ENCODE measurements at places on chromosomes 11 and 22.

DNA sequence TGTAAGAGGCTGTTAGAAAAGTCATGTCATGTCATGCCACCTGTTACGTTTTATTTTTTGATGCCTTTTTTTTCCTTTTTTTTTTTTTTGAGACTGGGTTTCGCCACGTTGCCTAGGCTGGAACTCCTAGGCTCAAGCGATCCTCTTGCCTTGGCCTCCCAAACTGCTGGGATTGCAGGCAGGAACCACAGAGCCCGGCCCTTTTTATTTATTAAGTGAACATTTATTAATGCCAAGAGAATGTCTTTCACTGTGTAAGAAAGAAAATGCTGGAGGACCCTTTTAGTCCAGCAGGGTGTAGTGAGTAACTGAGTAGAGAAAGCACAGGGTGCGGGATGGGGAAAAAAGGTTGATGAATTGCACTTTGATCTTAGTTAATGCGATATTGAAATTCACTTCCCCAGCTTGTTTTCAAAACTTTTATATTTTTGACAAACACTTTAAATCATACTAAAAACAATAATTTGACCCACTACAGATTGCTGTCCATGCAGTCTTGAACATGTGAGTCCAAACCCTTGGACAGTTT lies 2.3 kb upstream of the XBP1 start:
- no peak for DNase-seq

GRCh38 chr11:96154802-96155520 lies 188.0 kb downstream of the MAML2 start:
- DNase-seq, result no peak

DNA sequence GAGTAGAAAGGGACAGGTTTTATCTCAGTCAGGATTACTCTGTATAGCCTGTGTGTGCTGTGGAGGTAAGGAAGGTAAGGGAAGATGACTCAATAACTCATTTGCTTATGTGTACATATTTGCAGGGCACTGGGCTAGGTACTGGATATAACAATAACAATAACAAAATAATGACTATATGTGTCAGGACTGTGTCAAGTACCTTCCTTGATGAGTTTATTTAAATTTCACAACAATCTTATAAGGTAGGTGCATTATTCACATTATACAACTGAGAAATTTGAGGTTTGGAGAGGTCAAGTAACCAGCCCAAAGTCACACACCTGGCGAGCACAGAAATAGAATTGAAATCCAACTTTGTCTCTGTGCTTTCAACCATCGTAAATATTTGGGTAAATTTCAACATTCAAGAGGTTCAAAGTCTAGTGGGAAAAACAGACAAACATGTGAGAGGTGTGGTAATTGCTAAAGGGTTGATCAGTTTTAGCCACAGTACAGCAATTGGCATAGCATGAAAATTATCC lies 131.8 kb downstream of the APIP start:
- DNase-seq, result no peak

GRCh38 chr11:73266646-73267020 lies 5.5 kb upstream of the P2RY6 start:
- DNase-seq, result no peak

GRCh38 chr11:22133776-22134175 lies 59.1 kb upstream of the ANO5 start:
- DNase-seq, result no peak

GRCh38 chr11:68691402-68691784 lies 7.0 kb downstream of the GAL start:
- no peak for DNase-seq

DNA sequence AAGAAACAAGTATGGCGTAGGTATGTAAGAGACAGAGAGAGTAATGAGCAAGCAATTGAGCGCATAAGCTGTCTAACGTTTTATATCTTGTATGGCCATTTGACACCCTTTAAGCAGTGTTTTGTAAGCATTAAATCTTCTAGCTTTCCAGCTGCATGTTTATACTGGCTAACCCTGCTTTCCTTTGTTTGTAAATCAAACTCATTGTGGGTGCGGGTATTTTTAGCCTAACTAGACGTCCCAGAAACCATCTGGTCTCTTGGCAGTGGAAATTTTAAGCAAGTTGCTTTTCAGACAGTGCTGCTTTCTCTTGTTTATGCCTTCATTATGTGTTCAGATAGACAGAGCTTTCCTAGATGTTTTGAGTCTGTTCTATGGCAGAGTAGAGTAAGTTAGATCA lies 73.5 kb downstream of the RNF169 start:
- DNase-seq, result no peak

DNA sequence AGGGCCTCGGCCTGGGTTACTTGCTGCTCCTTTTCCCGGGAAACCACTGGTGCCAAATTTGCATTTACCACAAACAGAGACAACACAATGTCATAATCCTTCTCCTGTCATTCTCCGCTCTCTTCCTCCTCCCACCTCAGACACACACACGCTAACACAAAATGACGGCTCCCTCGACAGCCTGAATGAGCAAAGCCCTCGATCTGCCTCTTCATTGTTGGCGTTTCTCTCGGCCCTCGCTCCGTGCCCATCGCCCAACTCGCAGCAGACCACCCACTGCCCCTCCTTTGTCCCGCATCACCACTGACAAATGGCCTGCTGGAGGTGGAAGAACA lies 12.5 kb upstream of the TCF20 start:
- DNase-seq, result no peak

GRCh38 chr11:28107191-28107749 lies 686 bp downstream of the KIF18A start:
- no peak for DNase-seq

DNA sequence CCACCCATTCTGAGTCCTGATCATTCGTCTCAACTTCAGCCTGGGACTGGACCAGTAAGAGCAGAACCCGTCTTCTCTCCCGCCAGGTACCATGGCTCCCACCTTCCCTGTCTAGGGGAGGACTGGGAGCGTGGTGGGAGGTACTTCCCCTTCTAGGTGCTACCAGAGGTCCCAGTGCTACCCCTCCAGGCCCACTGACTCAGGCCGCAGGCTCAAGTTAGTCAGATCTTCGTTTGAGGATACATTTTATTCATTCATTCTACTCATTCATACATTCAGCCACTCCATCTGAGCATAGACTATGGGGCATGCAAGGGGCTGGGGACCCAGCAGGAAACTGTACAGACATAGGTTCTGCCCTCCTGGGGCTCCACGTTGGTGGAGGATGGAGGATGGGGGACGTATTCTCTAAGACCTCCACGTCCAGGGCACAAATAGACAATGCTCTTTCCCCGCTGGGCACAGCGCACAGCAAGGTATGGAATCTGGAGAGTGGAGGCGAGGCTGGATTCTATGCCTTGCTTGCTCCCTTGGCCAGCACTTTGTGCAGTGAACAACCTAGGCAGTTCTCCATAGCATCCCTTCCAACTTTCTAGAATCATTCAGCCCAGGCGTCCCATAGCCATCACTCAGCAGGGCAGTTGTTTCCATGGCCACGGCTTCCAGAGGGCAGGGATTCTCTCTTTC lies 1.0 kb upstream of the RAB3IL1 start:
- no peak for DNase-seq

Data from activated naive CD4-positive, alpha-beta T cell (primary cell).